Temporal lobe (tissue), 4 donors: ENCODE measurements at places on chromosomes 1 and 21. TPM values are rescaled to one million over a fixed set of nuclear protein-coding genes. Genes with fewer than 3 reads are reported as not detected.

CRYBG2 gene
- total RNA-seq: 1.5 TPM

GPBP1L1 gene
- total RNA-seq: 47.5 TPM

CR1L gene
- total RNA-seq: not detected

AQP10 gene
- total RNA-seq: not detected

PHC2 gene
- total RNA-seq: 40.3 TPM

PLA2G4A gene
- total RNA-seq: 1.2 TPM

FMO3 gene
- 0.49 TPM for total RNA-seq

KIF2C gene
- total RNA-seq: 2.2 TPM

PRAMEF18 gene
- not detected for total RNA-seq
